ENCODE measurements at places on chromosomes 4 and X.

DNA sequence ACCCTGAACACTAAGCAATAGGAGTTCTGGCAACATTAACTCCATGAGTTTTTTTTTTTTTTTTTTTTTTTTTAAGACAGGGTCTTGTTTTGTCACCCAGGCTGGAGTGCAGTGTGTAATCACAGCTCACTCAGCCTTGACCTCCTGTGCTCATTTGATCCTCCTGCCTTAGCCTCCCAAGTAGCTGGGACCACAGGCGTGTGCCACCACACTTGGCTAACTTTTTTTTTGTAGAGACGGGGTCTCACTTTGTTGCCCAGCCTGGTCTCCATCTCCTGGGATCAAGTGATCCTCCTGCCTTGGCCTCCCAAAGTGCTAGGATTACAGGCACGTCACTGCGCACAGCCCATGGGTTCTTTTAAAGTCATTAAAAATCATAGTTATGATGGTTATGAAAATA lies 5.1 kb downstream of the RHOH start:
- DNase-seq = no peak

DNA sequence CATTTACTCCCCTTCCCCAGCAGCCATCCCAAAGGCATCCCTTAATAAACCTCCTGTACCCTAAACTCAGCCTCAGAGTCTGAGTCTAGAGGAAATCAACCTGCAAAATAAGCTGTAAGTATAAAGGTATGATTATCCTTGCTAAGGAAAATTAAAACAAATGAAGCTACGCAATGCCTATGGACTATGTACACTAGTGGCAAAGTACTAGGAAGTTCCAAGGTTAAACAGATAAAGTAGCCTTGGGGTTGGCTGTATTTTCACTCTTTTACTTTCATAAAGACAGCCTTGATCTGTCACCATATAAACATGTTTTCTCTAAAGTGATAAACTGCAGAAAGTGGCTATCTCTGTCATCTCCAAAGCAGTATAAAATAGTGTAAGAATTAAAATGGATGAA lies 35.9 kb downstream of the MAP3K15 start:
- no peak for DNase-seq

DNA sequence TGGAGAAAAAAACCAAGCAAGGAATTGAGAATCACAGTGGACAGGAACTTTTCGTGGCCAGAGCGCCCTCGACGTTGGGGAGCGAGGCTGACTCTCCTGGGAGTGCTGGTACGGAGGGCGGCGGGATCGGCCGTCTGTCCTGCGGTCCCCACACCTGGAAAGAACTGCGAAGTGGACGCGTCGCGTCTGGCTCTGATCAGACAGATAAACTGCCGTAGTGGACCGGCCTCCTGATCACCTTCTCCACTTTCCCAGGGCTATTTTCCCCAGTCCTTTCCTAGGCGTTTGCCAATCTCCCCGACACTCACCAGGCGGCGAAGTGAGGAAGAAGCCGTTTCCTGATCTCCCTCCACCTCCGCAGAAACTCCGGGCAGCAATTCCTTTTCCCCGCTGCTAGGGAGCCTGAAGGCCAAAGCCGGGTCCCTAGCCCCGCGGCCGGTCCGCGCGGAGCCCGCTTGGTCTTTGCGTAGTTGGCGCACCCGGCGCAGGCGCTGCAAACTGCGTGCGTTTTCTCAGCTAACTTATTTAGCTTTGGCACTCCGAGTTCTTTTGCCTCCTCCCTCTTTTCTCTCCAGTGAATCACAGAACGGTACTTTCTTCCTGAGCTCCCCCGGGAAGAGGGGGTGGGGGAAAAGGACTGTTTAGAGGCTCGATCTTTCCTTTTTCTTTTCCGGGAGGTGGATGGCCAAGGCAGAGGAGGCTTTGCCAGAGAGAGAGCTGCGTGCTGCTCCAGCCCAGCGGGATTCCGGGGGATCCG lies at the start of gene ARSJ:
ARSJ (minus strand) TSS at position 500 of the 757 bp plus-strand sequence. CDS start 813 bp downstream, outside the sequence.
- DNase-seq = no peak

GRCh38 chr4:55615008-55615407 lies 21.1 kb downstream of the NMU start:
- no peak for DNase-seq

DNA sequence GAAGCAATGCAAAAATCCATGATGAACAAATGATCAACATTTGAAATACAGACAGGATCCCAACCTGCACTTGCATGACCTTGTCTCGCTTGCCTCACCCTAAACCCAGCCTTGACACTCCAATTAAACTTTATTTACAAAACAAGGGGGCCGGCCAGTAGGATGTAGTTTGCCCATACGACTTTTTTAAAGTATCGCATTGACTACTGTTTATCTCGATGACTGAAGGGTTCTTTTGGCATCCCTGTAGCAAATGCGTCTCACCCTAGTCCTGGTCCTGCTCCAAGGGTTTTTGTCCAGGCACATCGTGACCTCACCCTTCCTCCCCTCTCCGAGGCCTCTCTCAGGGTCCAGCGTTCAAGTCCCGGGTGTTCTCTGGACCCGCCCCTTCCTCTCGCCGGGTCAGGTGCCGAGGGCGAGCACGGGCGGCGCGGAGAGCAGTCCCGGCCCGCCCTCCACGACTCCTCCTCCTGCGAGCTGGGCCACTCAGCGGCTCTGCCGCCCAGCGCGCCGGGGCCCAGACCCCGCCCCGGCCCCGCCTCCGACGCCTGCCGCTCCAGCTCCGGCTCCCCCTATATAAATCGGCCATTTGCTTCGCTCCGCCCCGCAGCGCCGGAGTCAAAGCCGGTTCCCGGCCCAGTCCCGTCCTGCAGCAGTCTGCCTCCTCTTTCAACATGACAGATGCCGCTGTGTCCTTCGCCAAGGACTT lies at the start of gene SLC25A5:
SLC25A5 (plus strand) TSS at position 603 of the 709 bp plus-strand sequence; CDS start at position 675, 72 bp downstream.
- peak; percentile 44 for DNase-seq

- no peak for DNase-seq
These were observed 88.9 kb upstream of the TFDP3 start for GRCh38 chrX:133307094-133307493.

DNA sequence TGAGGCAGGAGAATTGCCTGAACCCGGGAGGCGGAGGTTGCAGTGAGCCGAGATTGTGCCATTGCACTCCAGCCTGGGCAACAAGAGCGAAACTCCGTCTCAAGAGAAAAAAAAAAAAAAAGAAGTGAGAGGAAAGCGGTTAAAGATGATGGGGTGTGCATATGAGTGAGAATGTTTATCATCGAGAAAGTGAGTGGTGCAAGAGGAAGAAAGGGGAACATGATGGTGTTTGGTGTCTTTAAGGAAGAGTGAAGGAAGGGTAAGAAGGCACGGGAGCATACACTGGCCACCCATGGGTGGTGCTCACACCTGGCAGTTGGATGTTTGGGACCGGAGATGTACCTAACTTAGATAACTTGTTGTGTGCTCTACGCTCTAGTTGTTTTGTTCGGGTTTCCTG lies 62.2 kb downstream of the STOX2 start:
- DNase-seq = no peak

GRCh38 chrX:71612256-71612655 lies 6.1 kb downstream of the CXCR3 start:
- no peak for DNase-seq

GRCh38 chr4:8409264-8410065 lies 31.1 kb downstream of the ACOX3 start:
- DNase-seq = no peak

DNA sequence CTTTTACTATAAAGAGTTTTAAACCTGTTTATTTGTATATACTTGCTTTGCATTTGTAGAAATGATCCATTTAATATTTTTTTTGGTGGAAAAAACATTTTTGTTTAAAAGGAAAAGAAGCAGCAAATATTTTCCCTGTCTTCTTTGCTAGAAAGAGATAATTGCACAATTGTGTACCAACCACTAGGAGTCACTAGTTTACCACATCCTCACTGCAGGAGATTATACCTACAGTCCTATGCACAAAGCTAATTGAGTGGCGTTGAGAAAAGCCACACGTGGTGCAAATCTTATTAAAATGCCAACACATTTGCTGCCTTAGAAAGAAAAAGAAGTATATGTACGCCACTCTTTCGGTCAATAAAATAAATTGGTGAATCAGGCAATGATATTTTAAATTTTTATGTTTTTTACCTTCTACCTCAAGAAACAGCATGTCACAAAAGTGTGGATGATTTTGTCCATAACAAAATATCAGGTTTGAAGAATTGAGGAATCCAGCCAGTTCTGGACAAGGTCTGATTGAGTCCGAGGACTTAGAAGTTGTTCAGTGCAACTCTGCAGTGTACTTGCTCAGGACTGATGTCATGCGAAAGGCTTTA lies 102.9 kb downstream of the GRXCR1 start:
- no peak for DNase-seq

DNA sequence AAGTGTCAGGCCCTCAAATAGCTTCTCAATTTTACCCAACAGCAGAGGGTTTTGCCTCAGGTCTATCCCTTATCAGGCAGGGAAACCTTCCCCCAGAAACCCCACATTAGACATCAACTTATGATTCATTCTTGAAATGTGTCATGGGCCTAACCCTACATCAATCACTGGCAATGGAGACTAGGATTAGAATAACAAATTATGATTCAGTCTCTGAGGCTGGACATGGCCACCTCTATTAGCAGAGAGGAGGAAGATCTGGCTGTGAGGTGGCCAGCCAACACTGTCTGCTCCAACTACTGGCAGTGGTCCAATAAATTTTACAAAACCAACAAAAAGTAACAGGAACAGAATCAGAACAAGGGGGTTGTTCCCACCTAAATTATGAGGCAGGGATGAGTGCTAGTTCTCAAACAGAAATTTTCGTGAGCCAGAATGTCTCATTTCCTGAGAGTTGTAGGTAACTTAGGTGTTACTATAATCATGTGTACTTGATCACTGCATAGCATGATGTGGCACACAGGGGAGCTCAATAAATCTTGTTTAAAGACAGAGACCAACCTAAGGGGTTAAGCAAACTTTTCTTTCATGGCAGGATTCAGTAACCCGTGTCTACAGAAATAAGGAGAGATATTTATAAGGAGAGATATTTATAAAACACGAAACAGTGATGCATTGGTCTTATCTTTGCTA lies 126.8 kb downstream of the NFKB1 start:
- DNase-seq = no peak

- DNase-seq = no peak
These were observed 132.7 kb upstream of the NR3C2 start for GRCh38 chr4:148574911-148575310.

GRCh38 chrX:68676335-68676734 lies 28.9 kb downstream of the STARD8 start:
- no peak for DNase-seq

GRCh38 chrX:56782352-56782751 lies 53.3 kb downstream of the NBDY start:
- no peak for DNase-seq

DNA sequence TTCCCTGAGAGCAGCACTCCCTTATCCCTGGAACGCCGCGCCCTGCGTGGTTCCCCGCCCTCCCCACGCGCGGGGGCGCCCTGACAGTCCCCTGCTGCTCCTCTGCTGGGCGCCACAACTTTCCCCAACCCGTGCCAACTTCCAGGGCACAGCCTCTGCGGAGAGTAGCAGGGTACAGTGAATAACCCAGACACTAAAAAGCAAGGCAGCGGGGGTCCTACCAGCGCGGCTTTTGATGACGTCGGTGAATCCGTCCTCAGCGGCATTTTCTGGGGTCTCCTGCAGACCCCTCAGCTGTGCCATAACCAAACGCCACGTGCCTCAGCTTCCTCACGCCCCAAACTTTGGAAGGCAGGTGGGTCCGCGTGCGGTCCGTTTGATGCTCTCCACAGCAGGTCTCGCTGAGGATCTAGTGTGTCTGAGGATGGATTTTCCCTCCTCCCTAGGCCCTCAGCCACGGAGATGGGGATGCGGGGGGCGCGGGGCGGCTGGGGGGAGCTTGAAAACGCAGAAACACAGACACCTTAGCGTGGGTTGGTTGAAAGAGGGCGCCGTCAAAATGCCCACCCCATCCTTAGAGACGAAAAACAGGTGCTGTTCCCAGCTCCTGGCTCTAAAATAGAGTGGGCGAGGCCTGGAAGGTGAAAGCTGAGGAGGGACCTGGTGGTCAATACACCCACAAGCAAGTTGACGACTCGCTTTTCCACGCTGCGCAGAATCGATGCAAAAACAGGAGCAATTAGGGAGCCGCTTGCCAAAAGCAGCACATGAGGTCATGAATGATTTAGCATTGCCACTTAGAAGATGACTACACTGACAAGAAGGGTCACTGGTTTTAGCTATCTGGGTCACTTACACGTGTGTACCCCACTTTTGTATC lies 405.6 kb downstream of the FAM47A start:
- DNase-seq = no peak

- DNase-seq = no peak
These were observed 583.9 kb upstream of the DIPK2B start for GRCh38 chrX:45784590-45784989.

- no peak for DNase-seq
These were observed 195.7 kb downstream of the GPAT3 start for GRCh38 chr4:83731609-83732008.

GRCh38 chr4:94452476-94453371 lies 982 bp downstream of the PDLIM5 start:
- no peak for DNase-seq

DNA sequence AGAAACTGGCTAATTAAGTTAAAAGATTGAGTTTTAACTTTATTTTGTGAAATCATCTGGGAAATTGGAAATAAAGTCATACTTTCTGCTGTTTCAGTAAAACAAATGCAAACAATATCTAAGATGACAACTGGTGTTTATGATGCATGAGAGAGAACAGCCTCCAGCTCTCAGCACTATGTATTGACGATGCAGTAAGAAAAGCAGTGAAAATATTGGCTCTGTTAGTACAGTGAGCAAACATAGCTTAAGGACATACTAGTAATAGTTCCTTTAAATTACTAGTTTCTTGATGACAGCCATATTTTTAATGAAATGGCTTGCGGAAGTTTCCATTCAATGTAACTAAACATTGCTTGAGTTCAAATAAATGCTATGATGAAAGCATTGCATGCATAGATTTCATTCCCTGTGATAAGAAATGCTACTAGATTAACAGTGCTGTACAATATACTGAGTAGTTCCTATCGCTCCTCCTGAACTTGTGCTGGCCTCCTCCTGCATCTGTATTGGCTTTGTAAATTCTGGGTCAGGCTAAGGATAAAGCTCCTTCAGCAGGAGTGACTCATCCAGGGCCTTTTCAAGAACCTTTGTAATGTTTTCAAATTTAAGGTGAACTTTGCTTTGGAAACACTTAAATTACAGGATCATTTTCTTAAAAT lies 11.6 kb downstream of the ARHGAP24 start:
- DNase-seq = no peak

- DNase-seq = no peak
These were observed 103.5 kb upstream of the PLAC1 start for GRCh38 chrX:134761788-134762187.

- DNase-seq = peak; percentile 17
These were observed 22.1 kb downstream of the PIR start for GRCh38 chrX:15471028-15471427.

- no peak for DNase-seq
These were observed 29.3 kb downstream of the DYNLT3 start for GRCh38 chrX:37818031-37818430.

GRCh38 chr4:152524427-152524826 lies 11.5 kb downstream of the FBXW7 start:
- no peak for DNase-seq

Measured in stimulated activated CD4-positive, alpha-beta T cell treated with anti-CD3 and anti-CD28 coated beads, TNF-alpha, amount 100 ng/mL, for 1 hour (primary cell).